ENCODE measurements at places on chromosomes 4 and X.

GRCh38 chr4:176034499-176034898 is 31.1 kb upstream of the WDR17 start:
- no peak for DNase-seq

GRCh38 chr4:124018383-124019317 is 622.1 kb downstream of the SPRY1 start:
- no peak for DNase-seq

- no peak for DNase-seq
Measured at GRCh38 chr4:13612569-13612968, 15.0 kb downstream of the BOD1L1 start.

DNA sequence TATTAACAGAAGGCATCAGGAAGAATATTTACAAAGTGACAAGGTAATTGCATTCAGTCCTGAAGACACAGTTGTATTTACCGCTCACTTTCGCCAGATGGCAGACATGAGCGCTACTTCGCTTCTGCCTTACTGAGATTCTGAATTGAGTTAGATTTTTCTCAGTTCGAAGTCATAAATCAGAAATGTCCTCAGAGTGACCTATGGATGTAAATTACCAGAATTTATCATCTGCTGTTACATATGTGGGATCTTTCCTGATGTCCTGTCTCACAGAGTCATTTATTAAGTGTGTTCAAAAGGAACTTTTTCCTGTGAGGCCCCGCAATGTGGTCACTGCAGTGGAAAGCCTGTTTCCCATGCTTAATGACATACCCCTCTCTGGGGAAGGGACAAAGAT is 97.3 kb upstream of the DCLK2 start:
- DNase-seq, result peak; percentile 8

Measured in T-helper 17 cell (primary cell).